ENCODE measurements at places on chromosomes 4 and X. TPM values are rescaled to one million over a fixed set of nuclear protein-coding genes. Genes with fewer than 3 reads are reported as not detected.

The RPA4 gene
- 2.8 TPM for total RNA-seq

The CABS1 gene
- total RNA-seq = not detected

The PCDH19 gene
- total RNA-seq = 3.6 TPM

The FGF16 gene
- not detected for total RNA-seq

The GAGE1 gene
- not detected for total RNA-seq

The CXCL9 gene
- 13.3 TPM for total RNA-seq

The TSC22D3 gene
- 686 TPM for total RNA-seq

The SPIN2A gene
- total RNA-seq = 0.66 TPM

The SOD3 gene
- total RNA-seq = 106 TPM

The PLK4 gene
- 3.4 TPM for total RNA-seq

The IL21 gene
- not detected for total RNA-seq

The LRCH2 gene
- 5.1 TPM for total RNA-seq

The UGT2B15 gene
- not detected for total RNA-seq

The TMEM128 gene
- total RNA-seq = 17.4 TPM

The PCDH7 gene
- 1.3 TPM for total RNA-seq

The GUCY1A1 gene
- total RNA-seq = 7.0 TPM

The TLR8 gene
- total RNA-seq = 35.5 TPM

The VCX3B gene
- not detected for total RNA-seq

The SSX3 gene
- not detected for total RNA-seq

The RBM46 gene
- not detected for total RNA-seq

The CLTRN gene
- total RNA-seq = 0.34 TPM

The TMEM156 gene
- not detected for total RNA-seq

The DMRTC1 gene
- total RNA-seq = not detected

The PTPN13 gene
- total RNA-seq = 37.5 TPM

The KIAA1210 gene
- not detected for total RNA-seq

The BEX2 gene
- total RNA-seq = 1.3 TPM

All from subcutaneous adipose tissue (tissue), 4 donors.